ENCODE measurements at places on chromosomes 5 and 9.
A peak's percentile ranks its signal among the peaks of the same experiment; 100 is the strongest.

DNA sequence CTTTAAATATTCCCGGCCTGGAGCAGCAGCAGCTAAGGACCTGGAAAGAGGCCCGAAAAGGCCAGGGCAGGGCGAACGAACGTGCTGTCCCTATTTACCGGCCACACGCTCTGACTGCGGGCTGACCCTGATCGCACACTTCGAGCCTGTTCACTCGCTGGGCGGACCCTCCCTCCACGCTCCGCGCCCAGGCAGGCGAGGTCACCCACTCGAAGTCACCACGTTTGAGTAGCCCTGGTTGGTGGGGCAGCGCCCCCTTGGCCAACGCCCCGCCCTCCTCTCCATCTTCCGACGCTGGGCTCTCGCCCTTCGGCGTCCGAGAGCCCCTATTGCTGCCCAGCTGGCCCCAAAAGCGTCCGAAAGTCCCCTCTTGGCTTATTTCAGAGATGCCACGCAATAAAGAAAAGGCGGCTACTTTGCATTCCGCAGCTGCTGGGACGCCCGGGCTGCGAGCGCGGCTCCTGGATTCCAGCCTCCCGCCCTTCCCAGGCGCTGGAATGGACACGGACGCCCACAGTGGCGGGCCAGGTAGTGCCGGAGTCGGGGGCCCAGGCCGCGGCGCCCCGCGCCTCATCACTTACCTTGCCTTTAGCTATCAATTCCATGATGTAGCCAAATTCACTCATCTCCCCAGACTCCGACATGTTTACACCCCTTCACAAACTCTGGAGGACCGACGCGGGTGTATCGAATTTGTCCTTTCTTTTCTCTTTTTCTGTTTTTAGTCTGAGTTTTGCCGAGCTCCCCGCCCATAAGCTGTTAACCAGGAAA, 9.9 kb upstream of the TRIM36 start:
- no peak for DNase-seq

DNA sequence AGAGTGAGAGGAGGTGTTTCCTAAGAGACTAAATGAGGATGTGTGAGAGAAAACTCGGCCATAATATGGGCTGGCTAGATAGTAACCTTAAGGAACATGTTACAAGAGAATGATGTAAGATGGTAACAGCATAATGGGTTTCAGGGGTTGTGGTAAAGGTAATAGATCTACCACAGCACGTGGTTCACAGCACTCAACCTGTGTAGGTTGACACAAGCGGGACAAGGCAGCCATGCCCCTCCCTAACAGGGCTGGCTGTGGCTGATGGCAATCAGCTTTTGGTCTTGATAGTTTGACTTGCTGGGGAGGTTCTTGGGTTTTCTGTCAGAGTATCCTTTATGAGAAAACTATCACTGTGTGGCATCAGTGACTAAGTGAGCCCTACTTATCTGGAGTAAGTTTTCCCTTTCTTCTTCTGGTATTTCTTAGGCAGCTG, 138.6 kb downstream of the TRIO start:
- DNase-seq, result no peak

DNA sequence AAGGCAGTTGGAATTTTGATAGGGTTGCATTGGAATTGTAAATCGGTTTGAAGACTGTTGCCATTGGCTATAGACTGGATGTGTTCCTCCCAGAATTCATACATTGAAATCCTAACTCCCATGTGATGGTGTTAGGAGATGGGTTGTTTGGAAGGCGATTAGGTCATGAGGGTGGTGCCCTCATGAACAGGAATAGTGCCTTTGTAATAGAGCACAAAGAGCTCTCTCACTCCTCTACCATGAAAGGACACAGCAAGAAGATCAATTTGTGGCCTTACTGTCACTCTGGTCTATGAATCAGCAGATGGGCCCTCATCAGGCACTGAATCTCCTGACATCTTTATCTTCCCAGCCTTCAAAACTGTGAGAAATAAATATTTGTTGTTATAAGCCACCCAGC, 133.2 kb downstream of the PARP8 start:
- no peak for DNase-seq

DNA sequence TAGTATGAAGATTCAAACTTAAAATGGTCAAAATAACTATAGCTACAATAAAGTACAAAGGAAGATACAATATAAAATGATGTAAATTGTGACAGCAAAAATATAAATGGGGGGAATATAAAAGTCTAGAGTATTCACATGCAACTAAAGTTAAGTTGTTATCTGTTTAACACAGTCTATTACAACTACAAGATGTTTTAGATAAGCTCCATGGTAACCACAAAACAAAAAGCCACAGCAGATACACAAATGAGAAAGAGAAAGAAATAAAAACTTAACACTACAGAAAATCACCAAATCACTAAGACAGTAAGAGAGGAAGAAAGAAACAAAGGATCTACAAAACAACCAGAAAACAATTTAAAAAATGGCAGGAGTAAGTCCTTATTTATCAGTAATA, 17.0 kb upstream of the SH3TC2 start:
- no peak for DNase-seq

- no peak for DNase-seq
Measured at GRCh38 chr5:172861461-172861860, 27.4 kb downstream of the ERGIC1 start.

DNA sequence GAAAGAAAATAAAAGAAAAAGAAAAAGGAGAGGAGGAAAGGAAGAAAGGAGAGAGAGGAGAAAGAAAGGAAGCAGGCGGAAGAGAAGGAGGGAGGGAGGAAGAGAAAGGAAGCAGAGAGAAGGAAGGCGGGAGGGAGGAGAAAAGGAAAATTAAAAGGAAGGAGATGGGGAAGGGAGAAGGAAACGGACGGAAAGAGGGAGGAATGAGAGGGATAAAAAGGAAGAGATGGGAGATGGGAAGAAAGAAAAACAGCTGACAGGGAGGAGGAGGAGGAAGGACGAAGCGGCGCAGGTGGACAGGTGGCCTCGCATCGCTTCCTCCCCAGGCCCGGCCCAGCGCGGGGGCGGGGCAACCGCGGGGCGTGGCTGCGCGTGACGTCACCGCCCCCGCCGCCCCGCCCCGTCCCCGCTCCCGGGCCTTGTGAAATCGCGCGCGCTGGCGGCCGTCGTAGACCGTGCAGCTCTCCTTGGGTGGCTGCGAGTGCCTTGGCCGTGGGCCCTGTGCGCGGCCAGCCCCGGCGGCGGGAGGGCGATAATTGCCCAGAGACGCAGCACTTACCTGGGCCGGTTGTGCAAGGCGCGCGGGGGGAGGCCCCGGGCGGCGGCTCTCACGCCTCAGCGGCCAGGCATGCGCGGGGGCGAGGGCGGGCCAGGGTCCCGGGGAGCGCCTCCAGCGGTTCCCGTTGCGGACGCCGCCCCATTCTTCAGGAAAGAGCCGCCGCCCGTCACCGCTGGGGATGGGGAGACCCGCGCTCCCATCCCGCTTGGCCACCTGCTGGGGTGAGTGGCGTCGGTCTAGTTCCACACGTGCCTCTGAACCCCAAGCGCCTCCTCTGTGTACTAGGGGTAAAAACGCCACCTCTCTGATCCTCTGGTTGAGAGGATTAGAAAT, 49.6 kb upstream of the FOXE1 start:
- peak; percentile 78 for DNase-seq

DNA sequence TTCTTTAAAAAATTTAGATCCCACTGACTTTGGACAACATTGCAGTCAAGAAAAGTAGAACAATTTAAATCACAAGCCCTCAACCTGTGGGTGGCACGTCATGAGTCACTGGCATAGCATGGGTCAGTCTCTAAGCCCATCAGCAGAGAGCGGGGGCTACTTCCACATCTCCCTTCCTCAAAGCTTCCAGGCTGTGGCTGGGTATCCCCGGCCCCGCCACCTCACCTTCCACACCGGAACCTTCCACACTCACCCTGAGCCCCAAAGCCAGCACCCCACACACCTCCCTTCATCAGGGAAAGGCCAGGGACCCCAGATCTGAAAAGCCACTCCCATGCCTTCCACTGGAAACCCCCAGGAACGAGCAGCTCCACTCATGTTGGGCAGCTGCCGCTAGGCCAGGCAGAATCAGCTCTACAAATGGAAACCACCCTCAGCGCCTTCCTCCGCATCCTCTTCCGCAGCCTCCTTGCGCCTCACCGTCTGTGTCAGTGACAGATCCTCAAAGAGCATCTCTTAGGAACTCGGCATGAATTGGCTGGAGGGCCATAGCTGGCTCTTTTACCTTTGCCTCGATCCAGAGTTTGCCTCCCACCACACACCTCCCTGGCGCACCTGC, 156.5 kb downstream of the ERCC6L2 start:
- DNase-seq, result no peak

DNA sequence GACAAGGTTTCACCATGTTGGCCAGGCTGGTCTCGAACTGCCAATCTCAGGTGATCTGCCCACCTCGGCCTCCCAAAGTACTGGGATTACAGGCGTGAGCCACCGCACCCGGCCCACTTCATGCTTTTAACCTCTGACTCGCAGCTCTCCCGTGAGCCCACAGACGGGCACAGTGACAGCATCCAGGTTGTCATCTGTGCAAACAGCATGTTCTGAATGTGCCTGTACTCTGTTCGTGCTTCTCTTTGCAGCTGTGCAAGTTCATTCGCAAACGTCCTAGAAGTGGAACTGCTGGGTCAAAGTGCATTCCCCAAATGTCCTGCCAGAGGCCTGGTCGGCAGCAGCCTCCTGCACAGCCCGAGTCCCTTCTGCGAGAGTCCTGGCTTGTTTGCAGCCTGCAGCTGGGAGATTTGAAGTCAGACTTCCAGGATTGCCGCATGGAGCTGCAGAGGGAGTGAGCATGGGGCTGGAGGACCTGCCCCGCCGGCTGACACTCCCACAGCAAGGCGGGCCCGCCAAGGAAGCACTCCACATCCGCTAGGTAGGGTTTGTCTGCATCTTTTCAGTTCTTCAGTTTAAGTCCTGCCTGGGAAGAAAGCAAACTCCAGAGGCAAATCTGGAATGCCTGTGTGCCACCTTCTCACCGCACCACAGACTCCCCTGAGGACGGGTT, 3.4 kb downstream of the BRD3OS start:
- DNase-seq, result no peak

GRCh38 chr9:90840696-90841095, 39.1 kb downstream of the SYK start:
- no peak for DNase-seq

- no peak for DNase-seq
Measured at GRCh38 chr5:170143091-170143490, 37.4 kb downstream of the FOXI1 start.

- no peak for DNase-seq
Measured at GRCh38 chr9:83642793-83643192, 19.9 kb downstream of the IDNK start.

DNA sequence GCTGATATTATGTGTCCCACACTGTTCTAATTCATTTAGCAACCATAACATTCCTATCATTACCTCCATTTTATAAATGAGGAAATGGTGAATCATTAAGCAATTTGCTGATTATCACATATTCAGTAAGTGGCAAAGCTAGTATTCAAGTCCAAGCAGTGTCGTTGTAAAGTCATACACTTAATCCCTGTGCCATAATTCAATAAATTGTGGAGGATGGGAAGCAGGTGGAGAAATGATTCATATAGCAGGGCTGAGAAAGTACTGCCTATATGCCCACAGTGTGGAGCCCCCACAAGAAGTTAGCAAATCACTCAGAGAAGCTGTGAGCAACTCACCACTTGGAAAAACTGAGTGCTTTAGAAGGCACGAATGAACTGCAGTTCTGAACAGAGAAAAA, 691.0 kb downstream of the PTPRD start:
- DNase-seq, result no peak

DNA sequence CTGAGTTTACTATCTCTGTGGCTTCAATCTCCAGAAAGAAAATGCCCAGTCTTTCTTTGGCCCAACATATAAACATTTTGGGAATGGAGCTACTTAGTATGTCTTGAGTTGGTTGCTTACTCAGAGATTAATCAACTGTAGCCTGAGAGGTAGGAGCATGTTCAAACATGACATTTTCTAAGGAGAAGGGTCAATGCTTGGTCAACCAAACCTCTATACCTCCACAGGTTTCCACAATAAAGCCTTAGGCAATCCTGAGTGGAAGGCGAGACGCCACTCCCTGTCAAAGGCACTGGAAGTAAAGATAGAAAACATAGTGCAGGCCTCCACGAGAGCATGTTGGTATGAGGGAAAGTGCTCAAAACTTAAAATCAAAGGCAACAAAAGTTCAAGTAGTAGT, 411.4 kb downstream of the KCTD16 start:
- no peak for DNase-seq

DNA sequence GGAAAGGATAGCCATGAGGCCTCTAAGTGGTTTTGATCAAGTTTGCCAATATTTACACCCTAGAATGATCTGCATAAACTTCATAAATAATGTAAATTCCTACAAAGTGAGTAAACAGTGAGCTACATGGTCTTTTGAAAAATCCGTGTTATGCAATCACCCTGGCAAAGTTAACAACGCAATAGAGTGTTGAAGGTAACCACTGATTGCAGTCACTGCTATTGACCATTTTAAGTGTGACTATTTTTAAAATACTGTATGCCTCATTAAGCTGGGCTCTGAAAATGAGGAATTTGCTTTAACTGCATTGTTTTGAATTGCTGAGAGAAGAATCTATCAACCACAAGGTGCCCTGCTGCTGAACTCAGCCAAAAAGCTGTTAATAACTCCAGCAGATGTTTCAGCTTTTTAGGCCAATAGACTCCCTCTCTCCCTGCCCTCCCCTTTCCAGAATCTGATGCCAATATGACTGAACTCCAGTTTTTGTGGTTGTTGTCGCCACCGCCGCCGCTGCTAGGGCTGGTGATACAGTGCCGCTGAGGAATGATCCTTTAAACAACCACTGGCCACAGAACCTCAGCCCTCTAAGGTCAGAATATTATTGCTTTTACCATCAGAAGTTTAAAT, 35.3 kb upstream of the SMARCA2 start:
- no peak for DNase-seq

- no peak for DNase-seq
Measured at GRCh38 chr9:123358181-123358905, 2.3 kb downstream of the CRB2 start.

DNA sequence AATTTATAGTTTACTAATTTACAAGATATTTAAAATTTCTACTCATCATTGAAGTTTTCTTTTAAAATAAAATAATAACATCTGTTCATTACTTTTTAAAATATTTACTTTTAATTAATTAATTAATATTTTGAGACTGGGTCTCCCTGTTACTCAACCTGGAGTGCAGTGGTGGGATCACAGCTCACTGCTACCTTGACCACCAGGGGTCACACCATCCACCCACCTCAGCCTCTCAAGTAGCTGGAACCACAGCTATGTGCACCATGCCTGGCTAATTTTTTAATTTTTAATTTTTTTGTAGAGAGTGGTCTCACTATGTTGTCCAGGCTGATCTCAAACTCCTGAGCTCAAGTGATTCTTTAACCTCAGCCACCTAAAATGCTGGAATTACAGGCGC, 1013.6 kb downstream of the CDH9 start:
- no peak for DNase-seq

- DNase-seq, result no peak
Measured at GRCh38 chr9:76655971-76656370, 108.3 kb upstream of the PCA3 start.

DNA sequence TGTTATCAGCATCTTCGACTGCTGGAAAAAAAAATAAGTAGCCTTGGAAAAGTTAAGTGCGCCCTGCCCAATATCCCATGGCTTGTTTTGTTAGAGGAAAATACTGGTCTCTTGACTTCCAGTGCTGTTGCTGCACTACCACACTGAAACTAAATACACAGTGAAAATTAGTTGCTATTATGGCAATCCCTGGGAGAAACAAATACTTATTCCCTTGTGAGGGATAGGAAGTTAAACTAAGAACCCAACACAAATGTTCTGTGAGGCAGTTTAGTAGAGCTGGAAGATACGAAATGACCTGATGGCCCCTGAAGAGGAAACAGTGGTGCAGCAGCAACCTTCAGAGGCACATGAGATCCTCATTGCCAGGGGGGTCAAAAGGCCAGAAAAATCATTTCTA, 164.0 kb downstream of the ARL15 start:
- DNase-seq, result no peak

GRCh38 chr9:9560382-9561035, 1052.3 kb downstream of the PTPRD start:
- DNase-seq, result no peak

Measured in activated CD4-positive, alpha-beta T cell treated with anti-CD3 and anti-CD28 coated beads for 4 hours (primary cell).